Esophagus squamous epithelium (tissue), 5 donors: ENCODE measurements at places on chromosomes 6 and 20.

- DNase-seq: no peak
These were observed 45.3 kb downstream of the IGF2R start for GRCh38 chr6:160013987-160014868.

DNA sequence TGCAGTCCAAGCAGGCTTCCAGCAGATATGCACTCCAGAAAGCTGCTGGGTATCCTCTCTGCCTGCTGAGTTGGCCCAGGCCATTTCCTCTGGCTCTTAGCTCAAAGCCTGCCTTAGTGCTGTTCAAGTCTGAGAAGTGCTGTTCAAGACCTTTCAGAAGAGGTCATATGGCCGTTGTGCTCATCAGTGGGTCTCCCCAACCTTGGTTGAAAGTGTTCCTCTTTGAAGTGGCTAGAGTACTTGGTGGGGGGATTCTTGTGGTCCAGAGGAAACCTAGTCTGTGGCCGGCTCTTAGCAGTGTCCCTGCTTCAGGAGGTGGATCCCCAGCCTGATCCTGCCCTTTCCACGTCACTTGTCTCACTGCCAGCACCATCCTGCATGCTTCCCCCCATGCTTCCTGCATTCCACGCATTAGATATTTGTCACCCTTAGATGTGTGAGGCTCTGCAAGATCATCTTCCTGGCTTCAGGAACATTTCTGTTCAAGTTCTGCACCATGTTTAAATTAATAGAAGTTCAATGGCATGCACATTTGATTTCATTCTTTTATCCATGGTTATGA lies 105.0 kb downstream of the FIG4 start:
- DNase-seq: no peak

DNA sequence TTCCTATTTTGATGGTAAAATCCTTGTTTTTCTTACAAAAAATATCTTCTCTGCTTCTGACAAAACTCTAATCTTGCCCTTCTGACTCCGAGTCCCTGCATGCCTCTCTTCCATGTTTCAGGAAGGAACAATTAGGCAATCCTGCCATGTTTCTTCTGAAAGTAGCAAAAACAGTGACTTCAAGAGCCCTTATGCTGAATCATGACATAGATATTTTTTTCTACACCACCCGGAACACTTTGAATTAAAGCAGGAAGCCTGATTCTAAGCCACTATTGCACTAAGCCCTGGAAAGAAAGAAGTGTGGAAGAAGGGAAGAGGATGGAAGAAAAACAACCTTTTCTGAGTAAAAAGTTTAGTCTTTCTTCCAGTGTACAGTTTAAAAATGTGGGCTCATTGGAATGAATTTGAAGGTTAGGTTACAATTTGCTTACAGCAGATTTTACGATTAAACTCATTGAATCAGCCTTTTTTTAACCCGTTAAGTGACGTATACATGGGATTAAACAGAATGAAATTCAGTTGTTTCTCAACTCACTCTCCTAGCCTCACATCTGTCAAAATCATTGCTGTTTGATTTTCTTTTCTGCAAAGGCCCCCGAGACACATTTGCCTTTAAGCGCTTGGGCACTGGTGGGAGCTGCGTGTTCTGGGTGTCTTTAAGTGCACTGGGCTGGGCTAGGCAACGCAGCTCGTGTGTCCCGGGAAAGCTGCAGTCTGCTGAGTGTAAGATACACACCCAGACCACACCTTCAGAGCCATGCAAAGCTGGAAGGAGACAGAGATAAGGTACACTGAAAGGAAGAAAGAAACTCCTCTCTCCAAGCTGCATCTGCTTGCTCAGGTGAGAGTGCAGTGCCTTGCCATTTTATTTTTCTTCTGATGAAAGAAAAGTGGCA lies 159.4 kb upstream of the CITED2 start:
- DNase-seq: no peak

- no peak for DNase-seq
These were observed 985.4 kb downstream of the TBC1D32 start for GRCh38 chr6:120348926-120349325.

GRCh38 chr6:12163149-12163548 lies 127.0 kb upstream of the EDN1 start:
- no peak for DNase-seq

GRCh38 chr6:80439721-80440470 lies 333.4 kb downstream of the BCKDHB start:
- DNase-seq: no peak

GRCh38 chr20:7994809-7995208 lies 24.8 kb downstream of the TMX4 start:
- no peak for DNase-seq

GRCh38 chr6:150380256-150380655 lies 11.4 kb downstream of the IYD start:
- DNase-seq: no peak

DNA sequence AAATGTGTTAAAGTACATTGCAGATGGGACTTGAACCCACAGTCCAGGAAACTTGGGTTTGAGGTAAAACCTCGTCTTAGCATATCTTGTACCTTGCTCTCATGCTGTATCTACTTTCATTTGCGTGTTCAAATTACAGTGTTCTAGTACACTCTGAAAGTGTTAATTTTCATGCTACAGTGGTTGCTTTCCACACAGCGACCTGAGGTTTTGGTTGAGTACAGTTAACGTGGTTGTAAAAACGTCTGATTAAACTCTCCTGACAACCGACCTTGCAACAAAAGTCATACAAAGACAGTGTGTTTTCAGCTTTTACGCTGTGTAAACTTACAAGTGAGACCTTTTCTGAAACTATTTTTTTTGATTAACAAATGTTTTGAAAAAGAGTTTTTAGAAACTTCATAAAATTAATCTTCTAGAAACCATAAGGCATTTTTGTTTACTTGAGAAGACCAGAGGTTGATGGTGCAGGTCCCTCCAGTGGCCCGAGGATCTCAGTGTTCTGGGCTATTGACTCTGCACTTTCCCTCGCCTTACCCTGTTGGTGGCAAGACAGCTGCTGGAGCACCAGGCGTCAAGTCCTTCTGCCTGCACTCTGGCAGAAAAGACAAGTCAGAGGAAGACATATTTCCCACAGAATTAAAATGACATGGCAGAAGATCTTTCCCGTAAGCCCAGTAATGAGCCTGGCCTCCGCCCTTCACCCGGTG lies 334.0 kb downstream of the THBS2 start:
- DNase-seq: no peak

GRCh38 chr20:32359633-32360332 lies 1.7 kb downstream of the ASXL1 start:
- DNase-seq: no peak

GRCh38 chr20:19973961-19974629 lies 43.1 kb upstream of the NAA20 start:
- DNase-seq: no peak

DNA sequence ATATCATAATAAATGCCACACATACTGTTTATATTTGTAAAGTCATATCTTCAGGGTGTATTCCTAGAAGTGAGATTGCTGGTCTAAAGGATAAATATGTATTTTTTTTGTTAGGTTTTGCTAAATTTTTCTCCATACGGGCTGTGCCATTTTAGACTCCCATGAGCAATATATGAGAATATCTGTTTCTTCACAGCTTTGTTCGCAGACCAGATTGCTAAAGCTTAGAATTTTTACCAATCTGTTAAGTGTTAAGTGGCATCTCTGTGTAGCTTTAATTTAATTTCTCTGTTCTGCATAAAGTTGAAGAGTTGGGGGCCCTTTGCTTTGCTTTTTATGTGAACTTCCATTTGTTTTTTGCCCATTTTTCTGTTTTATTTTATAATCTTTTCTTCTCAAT lies 32.3 kb upstream of the NUS1 start:
- no peak for DNase-seq

- no peak for DNase-seq
These were observed 206.2 kb downstream of the HIVEP2 start for GRCh38 chr6:142738731-142739130.

DNA sequence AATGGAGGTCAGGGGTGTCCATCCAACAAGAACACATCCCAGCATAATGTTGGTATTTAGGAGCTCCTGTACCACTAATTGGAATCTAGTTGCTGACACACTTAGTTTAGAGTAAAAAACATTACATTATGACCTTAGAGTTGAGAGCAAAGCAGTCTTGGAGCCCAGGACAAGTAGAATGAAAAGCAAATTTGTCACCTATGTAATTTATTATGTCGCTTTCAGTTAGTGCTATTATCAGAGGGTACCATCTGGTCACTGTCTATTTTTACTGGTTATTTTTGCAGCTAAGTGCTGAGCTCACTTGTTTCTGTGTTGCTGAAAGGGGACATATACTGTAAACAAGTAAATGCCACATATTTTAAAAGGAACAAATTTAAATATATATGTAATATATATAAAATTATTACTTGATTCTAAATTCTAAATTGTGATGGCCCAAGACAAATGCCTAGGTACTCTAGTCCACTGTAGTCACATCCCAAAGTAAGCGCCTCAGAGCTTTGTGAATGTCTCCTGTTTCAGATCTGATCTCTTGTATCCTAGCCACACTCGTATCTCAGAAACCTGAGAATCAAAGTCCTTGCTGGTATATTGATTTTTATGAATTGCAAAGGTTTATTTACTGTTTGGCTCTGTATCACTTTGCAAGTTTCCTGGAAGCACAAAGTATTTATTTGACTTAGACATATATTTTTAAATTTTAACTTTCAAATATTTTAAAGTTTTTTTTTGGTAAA lies 148.6 kb upstream of the MAN1A1 start:
- DNase-seq: no peak

- no peak for DNase-seq
These were observed 128.4 kb upstream of the ESR1 start for GRCh38 chr6:151679081-151679480.

DNA sequence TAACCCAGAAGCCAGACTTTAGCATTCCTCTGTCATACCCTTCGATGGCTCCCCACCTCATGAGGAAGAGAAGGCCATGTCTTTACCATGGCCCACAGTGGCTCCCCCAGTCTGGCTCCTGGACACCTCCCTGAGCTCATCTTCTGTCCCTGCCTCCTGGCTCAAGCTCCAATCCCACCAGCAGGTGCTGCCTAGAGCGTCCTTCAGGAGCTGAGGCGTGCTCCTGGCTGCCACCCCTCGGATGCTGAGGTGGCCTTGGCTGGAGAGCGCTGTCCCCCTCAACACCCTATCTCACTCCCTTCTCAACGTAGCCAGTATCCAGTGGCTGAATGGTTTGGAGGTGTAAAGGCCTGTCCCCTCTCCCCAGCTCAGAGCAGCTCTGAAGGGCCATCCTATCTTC lies 47.4 kb upstream of the RANBP9 start:
- DNase-seq: no peak

- DNase-seq: no peak
These were observed 46.1 kb upstream of the PBOV1 start for GRCh38 chr6:138264372-138264880.

GRCh38 chr6:112912416-112913101 lies 565.4 kb downstream of the RFPL4B start:
- no peak for DNase-seq

DNA sequence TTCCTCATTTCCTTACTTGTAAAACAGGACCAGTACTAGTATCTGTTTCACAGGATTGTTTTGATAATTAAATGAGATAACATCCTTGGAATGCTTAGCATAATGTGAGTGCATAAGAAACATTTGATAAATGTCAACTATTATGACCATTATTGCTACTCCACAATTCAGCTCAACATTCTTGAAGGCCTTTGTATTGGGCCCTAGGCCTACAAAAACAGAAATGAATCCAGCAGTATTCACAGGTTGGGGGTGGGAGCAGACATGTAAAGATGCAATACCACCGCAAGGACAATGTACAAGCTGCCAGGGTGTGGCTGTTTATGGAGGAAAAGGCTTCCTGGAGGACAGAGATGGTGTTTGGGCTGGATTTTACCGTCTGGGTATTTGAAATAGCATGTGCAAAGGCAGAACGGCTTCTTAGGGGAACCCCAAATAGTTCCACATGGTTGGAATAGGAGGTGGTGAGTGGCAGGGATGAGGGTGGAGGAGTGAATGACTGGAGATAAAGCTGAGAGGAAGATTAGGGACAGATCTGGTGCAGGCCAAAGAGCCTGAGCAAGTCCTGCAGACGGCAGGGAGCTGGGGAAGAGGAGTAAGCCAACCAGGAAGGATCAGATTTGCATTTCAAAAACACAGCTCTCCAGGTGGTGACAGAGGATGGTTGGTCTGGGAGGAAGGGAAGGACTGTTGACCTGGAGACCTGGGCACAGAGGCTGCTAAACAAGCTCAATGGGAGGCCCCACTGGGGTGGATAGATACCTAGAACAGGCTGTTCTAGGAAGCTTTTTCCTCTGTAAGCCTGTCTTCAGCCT lies 57.0 kb upstream of the EPB41L1 start:
- no peak for DNase-seq

GRCh38 chr6:128558021-128558420 lies 37.6 kb upstream of the PTPRK start:
- no peak for DNase-seq

DNA sequence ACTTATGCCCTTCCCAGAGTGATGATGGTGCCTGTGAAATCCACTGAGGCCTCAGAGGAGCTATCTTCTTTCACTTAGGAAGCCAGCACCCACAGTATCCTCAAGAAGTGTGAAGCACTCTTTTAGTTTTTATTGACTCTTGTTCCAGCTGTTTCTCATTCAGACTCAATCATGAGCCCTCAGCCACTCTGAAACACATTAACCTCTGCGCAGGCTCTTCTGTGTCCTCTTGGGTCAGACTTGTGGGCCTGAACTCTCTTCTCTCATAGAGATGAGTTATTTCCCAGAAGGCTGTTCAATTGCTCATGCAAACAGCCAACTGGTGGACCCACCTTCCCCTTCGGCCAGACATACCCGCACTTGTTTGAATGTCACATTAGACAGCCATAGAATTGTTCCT lies 27.8 kb upstream of the PREP start:
- DNase-seq: no peak
